IMR-90 (cell line): ENCODE measurements at places on chromosomes 6 and 20.

DNA sequence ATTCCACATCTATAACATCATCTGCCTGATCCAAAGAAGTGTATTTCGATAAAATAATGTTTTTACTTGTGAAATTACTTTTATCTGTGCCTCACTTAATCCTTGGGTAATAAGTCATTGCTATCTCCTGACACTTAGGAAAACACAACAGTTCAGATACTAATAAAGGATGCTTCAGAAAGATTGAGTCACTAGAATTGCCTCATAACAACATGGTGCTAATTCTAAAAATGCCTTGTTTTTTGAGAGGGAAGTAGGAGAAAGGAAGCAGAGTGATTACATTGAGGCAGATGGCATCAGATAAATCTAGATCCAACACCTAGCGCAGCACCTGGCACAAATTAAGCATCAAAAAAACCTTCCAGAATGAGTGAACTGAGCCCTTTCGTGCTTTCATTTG is 69.0 kb downstream of the NCOA7 start:
- DNase-seq = peak; percentile 25

DNA sequence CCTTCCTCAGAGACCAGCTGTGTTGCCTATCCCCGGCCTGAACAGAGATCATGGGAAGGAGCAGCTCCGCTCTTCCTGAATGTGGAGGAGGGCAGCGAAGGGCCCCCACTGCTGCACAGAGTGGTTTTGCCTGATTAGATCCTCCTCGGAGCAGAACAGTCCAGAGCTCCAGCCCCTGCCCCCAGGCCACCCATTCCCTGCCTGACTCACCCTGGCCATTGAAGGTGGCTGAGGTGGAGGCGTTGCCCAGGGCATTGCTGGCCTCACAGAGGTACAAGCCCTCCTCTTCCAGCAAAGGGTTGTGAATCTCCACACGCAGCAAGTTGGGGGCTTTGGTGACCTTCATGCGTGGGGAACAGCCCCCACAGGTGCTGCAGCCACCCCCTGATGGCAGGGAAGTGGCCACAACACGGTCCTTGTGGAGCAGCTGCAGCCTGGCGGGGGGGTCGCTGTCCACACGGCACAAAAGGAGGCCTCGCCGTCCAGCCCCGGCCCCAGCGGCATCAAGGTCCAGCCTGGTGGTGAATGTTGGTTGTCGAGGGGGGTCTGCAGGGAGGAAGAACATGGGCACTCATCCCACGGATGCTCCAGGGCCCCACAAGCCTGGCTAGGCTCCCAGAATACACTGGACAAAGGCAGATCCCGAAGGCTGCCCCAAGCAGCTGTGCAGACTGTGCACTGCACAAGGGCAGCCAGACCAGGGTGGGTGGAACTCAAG is 14.7 kb downstream of the SIGLEC1 start:
- no peak for DNase-seq

DNA sequence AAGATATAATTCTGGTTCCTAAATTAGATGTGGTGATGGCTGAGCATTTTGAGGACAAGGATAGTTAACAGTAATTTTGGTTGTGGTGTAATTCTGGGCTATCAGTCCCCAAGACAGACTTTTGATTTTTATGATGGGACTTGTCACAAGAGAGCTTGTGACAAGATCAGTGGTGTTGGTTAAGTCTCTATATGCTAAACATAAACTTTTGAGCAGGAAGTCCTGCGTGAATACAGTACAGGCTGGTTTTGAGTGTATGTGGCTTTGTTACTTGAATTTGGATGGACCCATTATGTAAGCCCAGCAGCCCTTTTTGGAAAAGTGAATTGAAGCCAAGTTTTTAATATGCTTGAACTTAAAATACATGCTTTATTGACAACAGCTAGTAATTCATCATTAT is 38.9 kb downstream of the HECA start:
- DNase-seq = no peak

DNA sequence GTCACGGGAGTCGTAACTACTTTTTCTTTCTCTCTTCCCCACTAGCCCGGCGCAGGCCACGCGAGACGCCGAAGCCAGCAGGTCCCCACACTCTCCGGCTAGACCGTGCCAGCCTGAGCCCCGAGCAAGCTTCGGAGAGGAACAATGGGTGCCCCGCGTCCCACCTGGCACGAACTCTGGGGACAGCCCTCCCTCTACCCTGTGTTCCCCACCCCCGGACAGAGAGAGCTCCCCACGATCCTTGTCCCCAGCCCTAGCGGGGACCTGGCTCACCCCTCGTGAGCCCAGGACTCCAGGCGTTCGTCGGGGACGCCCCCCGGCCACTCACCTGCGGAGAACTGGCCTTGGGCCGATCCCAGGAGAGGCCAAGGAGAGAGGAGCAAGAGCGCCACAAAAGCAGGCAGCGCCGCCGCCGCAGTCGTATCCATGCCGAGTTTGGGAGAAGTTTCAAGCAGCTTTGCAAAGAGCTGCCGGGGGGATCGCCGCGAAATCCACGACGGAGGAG is 416 bp downstream of the PTPRK start:
- DNase-seq = no peak

DNA sequence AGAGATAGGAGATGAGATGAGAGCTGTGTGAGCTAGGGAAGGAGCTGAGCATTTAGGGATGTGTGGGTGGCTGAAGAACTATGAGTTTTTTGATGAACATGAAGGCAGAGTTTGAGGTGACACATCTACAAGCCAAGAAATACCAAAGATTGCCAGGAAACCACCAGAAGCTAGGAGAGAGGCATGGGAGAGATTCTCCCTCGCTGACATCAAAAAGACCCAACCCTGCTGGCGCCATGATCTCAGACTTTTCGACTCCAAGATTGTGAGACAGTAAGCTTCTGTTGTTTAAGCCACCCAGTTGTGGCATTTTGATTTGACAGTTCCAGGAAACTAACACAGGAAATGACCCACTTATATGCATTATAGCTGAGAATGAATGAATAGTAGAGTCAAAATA is 790.9 kb downstream of the TFAP2A start:
- DNase-seq = peak; percentile 41

GRCh38 chr6:170280689-170281045 is 10.2 kb downstream of the DLL1 start:
- no peak for DNase-seq

DNA sequence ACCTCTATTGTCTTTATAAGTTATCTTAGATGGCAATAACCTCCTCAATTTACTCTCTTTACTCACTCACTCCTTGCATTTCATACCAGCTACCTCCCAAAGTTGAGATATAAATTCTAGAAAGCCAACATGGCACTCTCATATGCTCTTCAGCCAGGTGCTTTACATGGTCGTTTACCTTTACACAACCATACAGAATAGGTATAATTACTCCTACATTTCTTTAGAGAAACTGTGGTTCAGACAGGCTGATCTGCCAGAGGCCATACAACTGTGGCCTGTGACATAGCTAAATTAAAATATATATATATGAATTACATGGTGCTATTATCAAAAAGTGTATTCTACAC is 45.7 kb downstream of the HBS1L start:
- no peak for DNase-seq

DNA sequence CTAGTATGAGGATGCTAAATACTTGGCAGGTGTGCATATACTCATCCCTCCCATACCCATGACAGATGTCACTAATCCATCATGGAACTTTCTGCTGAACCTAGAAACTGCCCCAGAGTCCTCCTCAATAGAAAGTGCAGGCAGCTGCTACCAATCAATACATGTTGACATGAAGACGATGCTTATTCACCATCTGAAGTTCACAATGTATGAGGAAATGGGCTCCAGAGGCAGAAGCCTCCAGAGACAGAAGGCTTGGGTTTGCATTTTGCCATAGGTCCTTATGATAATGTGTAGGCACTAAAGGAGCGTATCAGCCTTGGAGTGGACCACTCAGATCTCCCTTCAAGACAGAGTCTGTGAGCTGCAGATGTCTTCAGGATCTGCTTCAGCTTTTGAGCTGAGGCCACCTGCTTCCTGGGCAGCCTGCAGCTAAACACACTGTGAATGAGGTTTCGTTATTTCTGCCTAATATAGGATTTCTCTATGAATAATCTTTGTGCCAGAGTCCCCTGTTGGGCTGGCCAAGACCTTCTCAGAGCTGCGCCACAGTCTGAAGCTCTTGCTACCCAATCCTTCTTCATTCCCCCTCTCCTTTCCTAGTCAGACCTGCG is 7.5 kb upstream of the KIAA1755 start:
- DNase-seq = no peak

DNA sequence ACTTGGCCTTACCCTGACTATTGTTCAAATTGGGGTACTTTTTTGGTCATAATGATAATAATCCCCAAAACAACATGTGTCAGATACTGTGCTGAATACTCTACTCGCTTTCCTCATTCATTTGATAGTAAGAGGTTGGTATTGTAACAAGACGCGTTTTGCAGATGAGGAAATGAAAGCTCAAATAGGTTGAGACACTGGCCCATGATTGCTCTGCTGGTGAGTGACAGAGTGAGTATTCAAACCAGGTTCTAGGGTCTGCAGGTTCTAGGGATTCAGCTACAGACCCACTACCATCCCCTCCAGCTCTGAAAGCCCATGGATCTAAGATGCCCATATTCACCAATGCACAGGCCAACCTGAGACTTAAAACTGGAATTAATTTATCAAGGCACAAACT is 1.3 kb upstream of the ENPP4 start:
- no peak for DNase-seq

DNA sequence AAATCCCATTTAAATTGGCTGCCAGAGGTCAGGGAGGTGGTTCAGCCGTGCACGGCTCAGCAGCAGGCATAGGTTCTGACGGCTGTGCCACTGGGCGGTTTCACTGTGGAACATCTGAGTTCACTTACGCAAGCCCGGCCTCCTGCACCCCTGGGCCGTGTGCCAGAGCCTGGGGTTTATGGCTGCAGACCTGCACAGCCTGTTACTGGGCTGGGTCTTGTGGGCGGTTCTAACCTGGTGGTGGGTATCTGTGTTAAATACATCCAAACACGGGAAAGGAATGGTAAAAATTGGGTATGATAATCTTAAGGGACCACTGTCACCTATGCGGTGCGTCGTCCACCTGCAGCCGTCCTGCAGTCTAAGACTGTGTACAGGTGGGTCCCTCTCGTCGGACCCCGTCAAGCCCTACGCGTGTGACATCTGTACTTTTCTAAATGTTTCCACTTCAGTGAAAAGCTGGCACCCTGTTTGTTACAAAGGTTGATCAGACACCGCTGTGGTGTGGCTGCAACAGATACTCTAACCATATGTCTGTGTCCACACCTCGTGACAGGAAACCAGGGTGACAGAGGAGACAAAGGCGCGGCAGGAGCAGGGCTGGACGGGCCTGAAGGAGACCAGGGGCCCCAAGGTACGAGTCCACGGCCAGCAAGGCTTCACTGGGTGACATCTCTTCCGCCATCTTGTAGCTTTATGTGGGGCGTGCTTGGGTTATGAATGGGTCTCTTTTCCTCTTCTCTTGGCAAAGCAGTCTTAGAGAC is 21.5 kb downstream of the COL9A3 start:
- no peak for DNase-seq

GRCh38 chr6:88208726-88209125 is 42.6 kb upstream of the CNR1 start:
- no peak for DNase-seq

DNA sequence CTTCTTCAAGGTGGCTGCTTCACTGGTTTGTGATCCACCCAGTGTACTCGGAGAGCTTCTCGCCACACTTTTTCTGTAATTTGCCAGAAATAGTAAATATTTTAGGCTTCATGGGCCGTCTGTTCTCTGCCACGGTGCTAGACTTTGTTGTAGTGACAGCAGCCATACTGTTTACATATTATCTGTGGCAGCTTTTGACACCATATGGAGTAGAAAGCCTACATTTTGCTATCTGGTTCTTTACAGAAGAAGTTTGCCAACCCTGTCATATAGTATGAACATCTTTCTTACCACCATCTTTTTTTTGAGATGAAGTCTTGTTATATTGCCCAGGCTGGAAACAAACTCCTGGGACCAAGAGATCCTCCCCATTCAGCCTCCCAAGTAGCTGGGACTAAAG is 32.5 kb downstream of the FAM209B start:
- no peak for DNase-seq

- no peak for DNase-seq
These were observed 119.9 kb downstream of the UST start for GRCh38 chr6:148866657-148867268.

DNA sequence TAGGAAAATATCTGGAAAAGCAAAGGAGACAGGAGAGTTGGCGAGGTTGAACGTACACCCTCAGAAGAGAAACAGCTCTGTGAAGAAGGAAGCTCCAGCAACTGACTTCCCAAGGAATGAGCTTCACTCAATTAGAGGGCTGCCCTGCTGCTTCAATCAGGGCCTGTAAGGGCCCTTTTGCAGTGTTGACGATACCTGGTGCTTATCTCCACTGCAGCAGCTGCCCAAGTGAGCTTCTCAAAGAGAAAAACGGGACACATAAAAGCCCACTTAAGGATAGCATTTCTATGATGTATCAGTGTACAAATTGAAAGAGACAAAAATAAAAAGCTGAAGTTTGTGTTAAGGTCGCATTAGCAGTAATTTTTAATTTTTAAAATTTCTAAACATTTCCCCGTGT is 16.4 kb downstream of the SEC63 start:
- no peak for DNase-seq

DNA sequence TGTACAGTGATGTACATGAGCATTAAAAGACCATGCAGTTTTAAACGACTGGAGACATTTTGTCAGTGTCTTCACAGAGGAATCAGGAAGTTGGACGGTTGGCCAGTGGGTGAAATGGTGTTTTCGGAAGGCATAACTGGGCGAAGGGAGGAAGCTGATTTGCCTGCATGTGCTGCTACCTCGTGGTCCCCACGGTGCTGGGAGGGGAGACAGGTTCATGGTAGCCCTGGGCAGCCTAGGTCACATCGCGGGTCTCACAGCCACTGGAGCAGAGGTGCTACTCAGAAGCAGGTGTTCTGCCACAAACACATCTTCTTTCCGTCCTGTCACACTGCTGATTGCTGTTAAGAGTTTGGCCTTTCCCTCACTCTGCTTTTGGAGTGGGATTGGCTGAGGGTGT is 35.2 kb downstream of the HIVEP1 start:
- DNase-seq = no peak

DNA sequence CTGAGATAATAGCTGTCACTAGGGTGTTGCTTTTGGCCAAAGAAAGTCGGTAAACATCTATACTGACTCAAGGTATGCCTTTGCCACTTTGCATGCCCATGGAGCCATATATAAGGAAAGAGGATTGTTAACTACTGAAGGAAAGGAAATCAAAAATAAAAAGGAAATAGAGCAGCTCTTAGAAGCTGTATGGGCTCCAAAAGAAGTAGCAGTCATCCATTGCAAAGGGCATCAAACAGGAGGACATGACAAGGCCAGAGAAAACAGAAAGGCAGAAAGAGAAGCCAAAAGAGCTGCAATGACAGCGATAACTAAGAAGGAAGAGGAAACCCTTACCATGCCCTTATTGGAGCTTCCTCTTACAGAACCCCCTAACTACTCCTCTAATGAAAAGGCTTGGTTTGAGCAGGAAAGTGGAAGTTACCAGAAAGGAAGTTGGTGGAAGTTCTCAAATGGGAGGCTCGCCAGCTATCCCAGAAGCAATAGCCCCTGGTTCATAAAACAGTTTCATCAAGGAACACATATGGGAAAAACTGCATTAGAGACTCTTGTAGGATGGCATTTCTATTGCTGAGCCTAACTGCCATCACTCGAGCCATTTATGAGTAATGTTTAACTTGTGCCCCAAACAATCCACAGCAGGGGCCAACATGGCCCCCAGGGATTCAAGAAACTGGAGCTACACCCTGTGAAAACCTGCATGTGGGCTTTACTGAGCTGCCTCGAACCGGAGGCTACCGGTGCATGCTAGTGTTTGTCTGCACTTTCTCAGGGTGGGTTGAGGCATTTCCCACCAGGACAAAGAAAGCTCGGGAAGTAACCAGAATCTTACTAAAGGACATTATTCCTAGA is 7.0 kb downstream of the IL22RA2 start:
- DNase-seq = no peak

GRCh38 chr20:54148947-54149764 is 24.6 kb downstream of the CYP24A1 start:
- no peak for DNase-seq
